ENCODE measurements at places on chromosomes 11 and 22.

DNA sequence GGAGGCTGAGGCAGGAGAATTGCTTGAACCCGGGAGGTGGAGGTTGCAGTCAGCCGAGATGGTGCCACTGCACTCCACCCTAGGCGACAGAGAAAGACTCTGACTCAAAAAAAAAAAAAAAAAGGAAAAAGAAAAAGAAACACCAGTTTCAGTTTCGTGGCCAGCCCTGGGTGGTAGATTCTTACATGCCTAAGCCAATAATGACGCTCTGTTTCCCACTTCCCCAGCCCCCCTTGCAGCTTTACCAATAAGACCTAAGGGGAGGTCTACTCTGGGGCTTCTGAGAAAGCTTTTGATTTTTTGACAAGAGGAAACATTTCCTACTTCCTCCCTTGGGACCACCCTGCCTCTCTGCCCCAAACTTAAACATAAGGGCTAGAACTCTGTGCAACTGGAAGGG lies 30.0 kb upstream of the PTPRJ start:
- DNase-seq, result no peak

- no peak for DNase-seq
Observed at GRCh38 chr11:118522571-118523072, 4.7 kb upstream of the TTC36 start.

DNA sequence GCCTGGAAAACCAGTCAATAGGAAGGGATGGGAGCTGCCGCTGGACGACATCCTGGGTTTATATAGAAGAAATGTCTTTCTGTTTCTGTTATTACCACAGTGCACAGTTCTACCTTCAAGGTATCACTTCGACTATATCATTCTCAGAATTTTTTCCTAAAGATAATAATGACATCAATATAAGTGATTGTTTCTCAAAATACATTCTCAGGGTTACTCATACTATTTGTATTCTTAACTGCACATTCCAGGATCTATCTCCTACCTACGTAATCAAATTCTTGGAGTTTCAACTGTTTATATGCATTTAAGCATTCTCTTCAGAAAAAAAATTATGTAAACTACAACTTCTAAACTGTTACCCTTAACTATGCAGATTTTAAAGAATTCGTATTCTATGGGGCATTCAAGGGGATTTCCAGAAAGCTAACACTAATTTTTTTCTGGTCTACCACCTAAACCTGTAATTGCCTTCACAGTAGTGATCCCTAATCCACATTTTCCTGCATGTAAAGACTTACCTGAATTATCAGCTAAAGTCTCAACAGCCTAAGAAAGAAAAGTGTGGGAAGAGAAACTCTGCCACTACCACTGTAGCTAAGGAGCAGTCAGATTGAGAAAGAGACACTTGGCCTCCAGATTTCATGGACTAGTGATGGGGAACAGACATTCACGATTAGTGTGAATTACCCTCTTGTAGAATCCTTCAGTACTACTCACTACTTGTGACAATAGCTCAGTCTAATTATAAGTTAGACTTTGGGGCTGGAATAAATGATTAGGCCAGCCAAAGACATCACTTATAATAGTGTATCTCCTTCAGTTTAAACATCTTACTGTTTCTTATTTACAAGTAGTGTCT lies at the start of gene OR51B5:
Gene OR51B5 (minus strand): TSS at position 51 of the 862 bp plus-strand sequence. CDS start 0 bp downstream, at position 51.
- DNase-seq, result no peak

GRCh38 chr11:19790831-19791552 lies 78.4 kb downstream of the NAV2 start:
- no peak for DNase-seq

DNA sequence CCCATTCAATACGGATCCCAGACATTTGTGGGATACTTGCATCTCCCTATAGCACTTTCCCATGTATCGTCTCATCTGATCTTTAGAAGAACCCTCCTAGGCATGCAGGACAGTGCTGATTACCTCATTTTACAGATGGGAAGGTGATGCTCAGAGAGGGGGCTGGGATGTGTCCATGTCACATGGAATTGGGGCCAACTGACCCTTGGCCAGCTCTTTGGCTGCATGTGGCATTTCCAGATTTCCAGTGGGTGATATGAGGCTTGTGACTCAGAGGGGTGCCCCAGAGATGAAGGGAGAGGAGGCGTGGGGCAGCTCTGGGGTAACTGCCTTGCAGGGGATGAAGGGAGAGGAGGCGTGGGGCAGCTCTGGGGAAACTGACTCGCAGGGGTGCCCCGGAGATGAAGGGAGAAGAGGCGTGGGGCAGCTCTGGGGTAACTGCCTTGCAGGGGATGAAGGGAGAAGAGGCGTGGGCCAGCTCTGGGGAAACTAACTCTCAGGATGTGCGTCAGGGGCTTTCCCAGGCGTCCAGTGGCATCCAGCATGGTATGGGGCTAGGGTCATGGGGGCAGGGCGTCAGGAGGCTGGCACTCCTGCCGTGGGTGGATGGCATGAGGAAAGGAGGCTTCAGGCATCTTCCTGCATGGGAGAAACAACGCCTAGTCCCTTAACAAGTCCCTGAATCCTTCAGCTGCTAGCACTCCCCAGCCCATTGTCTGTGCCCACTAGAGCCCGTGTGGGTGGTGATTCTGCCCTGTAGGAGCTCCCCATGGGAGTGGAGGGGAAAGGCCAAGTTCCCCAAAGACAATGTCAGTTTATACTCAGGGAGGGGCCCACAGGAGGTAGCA lies 11.9 kb upstream of the CERK start:
- DNase-seq, result no peak

- DNase-seq, result no peak
Observed at GRCh38 chr11:45761659-45762058, 43.3 kb upstream of the SLC35C1 start.

DNA sequence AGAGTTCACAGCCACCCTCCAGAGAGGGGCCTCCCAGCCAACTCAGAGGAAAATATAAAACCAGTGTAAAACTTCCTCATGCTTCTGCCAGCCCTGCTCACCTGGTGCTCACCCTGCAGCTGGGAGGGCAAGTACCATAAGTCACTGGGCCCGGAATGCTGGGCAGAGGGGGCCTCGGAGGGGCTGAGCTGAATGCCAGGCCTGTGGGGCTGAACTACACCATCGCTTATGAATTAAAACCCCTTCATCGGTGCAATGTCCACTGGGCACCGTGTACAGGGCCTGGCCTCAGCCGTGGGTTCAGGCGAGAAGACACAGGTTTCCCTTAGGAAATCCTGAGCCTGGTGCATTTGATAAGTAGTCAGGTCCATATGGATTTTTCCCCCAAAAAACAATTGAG lies 828.6 kb downstream of the TBC1D22A start:
- DNase-seq, result no peak

DNA sequence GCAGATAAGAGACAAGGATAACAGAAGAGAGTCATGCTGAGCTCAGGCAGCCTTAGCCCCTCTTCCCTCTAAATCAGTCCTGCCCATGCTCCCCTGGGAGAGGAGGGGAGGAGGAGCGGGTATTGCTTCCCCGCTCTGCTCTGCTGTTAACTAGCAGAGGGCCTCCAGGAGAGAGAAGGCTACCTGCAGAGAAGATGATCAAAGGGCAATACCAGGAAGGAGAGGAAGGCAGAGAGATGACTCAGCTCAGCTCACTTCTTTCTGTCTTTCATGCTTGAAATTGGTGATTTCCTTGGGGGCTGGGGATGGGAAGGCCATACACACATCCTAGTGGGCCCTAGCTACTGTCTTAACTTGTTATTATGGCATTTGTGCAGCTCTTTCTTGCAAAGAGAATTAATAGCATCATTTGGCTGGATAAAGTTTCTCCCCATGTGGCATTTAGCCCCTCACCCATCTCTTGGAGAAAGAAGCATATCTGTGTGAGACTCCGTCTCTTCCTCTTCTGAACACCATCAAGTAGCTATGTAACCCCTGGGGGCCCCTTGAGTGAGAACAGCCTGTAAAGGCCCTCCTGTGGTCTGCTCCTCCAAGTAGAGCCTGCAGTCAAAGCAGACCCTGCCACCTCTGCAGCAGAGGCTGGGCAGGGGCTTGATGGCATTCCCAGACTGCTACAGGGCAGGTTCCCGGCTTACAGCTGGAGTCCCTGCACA lies 33.4 kb upstream of the AMOTL1 start:
- no peak for DNase-seq

DNA sequence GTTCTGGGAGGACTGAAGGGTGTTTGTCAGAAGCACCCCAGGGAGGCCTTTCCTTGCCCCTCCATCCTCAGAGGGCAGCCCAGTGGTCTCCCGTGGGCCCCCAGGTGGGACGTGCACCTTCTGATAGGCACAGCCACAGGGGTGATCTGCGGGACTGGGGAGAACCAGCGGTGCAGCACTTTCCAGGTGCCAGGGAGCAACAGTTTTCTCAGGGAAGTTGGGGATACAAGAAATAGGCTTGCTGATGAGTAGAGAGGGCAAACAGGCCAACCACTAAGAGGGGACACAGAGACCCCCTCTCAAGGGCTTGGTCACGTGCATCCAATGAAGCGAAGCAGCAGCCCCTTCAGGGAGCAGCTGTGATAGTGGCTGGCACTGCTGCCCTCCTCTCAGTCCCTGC lies 107.1 kb upstream of the BID start:
- no peak for DNase-seq

DNA sequence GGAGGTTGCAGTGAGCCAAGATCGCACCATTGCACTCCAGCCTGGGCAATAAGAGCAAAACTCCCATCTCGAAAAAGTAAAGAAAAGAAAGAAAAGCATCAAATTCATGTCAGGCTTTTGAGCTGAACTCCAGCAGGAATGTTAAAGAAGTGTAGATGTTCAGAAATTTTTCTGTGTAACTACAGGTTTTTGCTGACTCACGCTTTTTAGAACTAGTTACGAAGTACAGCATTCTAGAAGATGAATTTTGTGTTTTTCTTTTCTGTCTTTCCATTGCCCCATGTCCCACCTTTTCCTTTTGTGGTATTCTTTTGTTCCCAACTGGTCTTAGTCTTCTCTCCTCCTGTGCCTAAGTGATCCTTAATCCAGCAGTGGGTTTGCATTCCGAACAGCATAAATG lies 56.0 kb upstream of the HORMAD2 start:
- DNase-seq, result no peak

GRCh38 chr22:31346733-31347250 lies 646 bp upstream of the PATZ1 start:
- DNase-seq, result peak; percentile 38

DNA sequence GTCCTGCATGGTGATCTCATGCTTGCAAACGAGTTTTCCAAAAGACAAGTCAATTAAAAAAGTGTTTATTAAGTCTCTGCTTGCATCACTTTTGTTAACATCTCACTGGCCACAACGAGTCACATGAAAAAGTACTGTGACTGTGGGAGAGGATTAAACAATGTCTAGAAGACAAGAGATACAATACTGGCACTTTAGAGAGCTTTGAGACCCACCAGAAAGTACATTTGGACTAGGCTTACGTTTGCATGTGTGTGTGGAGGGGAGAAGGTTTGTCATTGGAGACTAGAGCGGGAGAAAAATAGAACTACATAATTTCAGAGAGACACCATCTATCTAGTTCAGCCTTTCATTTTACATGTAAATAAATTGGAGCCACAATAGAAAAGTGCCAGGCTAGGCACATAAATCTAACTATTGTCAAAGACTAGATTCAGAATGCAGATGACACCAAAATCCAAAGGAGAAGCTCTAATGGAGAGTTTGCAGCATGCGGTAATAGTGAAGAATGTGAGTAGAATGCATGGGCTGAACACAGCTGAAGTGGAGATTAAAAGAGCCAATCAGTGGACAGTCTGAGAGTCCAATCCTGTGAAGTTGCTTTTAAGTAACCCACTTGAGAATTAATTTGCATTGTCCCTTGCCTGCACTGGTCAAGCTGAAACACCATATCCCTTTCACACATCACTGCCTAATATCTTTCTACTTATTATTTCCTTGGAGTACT lies 977.4 kb upstream of the FAT3 start:
- DNase-seq, result no peak

Measured in D721Med (cell line).